ENCODE measurements at places on chromosomes 12 and 14.

DNA sequence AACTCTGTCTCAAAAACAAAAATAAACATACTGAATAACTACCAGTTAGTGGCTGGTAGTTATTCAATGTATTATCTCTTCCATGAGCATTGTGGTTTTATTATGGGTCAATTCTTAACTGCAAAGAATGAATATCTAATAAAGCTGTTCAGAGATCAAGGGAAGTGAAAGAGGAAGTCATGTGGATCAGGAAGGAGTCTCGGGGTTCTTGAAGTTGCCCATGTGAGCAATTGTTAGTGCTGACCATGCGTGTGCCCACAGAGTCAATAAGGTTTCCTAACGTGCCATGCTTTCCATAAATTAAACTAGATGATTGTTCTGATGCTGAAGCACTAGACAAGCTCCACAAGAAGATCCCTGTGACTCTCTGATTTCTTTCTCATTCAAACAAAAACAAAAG is 136.5 kb upstream of the CPSF6 start:
- no peak for DNase-seq

DNA sequence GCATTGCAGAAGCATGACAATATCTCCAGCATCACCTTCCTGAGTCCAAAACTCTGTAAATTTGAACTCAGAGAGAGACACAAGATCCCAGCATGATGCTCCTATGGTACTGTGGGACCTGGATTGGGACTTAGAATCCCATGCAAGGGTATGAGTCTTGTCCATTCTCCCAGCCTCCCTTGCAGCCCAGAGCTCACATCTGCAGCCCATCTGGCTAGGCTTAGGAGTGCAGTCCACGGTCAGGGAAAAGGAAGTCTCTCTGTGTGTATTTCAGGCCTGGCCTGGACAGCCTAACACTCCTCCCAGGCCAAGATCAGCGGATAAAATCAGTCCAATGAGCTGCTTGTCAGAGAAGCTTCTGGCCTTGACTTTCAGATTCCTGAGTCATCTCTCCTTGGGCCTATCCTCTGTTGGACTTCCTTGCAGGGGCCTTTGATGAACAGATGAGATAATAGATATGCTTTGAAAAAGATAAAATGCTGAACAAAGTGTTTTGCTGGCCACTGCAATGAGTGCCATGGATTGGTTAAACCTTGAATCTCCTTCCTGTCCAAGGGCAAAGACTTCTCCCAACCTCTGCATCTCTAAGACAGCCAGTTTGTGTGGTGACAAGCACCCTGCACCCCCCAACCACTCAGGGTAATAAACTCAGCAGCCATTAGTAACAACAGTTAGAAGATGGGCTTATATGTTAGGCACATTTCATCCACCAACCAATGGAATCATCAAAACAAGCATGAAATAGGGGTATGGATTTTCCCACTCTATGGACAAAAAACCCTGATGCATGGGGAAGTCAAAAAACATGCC is 412.8 kb upstream of the TBX3 start:
- no peak for DNase-seq

DNA sequence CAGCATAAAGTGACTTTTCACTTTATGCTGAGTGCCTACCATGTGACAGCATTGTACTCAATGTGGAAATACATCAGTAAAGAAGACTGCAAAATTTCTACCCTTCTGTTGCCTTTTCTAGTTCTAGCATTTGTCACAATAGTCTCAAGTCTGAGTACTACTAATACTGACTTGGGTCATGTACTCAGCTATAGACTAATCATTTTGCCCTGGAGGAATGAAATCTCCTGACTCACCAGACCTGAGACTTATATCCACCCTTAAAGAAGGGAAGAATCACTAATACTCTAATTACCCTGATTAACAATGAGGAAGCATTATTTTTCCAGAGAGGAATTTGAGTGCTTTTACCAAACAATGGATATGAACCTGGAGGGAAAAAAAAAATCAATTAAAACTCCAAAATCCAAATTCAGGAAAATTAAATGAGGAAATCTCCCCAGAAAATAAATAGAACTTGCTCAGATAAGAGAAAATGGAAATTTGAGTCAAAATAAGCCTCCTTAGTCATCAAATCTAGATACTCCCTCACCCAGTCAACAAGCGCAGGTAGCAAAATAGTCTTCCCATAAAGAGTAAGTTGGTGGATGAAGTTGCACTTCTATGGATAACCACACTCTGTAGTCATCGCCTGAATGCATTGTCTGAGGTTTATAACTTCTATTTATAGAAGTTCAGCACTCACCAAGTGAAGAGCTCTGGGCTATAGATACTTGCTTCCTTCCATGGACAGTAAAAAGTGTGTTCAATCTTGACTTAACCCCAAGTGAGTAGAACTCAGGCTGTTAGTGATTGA is 386.6 kb downstream of the SYT1 start:
- DNase-seq: no peak

GRCh38 chr12:53211476-53212381 is 4.7 kb upstream of the ITGB7 start:
- no peak for DNase-seq

DNA sequence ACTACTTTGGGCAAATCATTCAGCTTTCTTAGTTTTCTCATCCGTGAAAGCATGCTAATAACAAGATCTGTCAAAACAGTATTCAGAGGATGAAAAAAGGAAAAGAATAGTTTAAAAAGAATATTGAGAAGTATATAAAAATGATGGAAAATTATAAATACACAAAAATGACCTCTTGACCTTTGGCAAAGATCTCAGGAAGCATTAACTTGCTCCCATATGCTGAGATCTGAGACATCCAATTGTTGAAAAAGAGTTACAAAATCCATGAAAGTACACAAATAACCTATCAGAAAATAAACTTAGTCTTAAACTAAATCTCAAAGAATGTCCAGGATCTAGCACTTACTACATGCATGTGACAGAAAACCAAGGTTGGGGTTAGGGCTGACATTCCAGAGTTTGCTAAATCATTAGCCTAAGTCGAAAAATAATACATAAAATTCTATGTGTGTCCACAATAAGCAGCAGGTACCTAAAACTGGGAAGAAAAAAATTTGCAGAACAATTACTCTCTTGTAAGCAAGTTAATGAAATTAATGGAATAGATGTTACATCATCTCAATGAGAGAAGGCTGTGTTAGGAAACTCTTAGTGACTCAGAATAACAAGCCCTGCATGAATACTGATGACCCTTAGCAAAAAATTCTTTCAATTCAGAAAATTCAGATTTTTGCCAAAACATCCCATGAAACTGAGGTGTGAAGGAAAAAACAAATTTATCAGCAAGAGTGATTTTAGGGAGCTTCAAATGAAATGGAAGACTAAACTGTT is 3.4 kb downstream of the PAH start:
- DNase-seq: no peak

DNA sequence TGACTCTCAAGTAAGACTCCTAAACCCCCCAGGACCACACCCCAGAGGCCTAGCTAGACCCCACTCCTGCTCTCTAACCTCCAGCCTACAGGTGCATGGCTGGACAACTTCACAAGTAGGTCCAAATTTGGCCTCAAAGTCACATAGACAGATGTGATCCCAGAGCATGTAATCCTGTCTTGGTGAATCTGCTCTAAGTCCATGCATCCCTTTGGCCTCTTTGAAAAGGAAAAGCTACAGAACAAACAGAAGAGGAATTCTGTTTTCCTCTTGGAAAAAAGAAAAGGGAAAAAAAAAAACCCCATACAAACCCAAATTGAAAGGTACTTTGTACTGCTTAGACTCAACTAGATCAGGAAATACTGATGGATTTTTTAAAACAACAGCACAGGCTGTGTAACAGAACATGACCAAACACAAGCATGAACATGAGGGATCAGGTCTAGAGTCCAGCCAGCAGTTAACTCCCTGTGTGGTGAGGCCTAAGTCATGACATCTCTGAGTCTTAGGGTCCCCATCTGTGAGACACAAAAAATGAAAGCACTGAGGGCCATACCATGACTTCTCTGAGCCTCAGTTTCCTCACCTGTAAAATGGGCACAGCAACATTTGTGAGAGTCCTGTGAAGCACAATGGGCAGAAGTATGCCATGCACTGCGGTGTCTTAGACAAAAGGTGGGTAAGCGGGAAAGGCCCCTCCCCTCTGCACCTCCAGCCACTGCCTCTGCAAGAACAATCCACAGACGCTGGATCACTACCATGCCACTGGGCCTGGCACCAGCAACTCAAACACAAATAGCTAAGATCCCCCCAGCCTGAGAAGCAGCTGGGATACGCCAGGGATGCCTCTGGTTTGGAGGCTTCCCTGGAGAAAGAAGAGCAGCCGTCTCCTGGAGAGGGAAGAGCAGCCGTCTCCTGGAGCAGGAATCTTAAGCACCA is 9.9 kb downstream of the PITPNM2 start:
- no peak for DNase-seq

- no peak for DNase-seq
Measured at GRCh38 chr12:89160716-89161123, 191.6 kb downstream of the DUSP6 start.

DNA sequence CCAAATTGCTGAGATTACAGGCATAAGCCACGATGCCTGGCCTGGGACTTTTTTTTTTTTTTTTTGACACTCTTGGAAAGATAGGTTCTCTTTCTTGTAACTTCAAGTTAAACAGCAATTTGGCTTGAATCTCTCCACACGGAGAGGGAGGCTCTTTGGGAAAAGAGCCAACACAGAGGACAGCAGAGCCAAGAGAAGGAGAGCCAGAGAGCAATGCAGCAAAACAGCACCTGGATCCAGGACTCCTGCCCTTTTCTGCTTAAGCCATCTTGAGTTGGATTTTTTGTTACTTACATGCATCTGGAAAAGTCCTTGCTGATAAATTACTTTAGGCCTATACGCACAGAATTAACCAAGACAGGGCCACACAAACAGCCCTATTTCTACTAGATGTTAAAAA is 176.8 kb downstream of the APAF1 start:
- no peak for DNase-seq

- DNase-seq: no peak
Measured at GRCh38 chr14:48384821-48385220, 709.4 kb upstream of the MDGA2 start.

- DNase-seq: no peak
Measured at GRCh38 chr14:50344116-50344775, 32.1 kb downstream of the DMAC2L start.

- DNase-seq: no peak
Measured at GRCh38 chr14:94074534-94074933, 6.5 kb downstream of the DDX24 start.

- DNase-seq: no peak
Measured at GRCh38 chr14:106044515-106044914, 518.1 kb downstream of the TMEM121 start.

GRCh38 chr14:68713782-68714181 is 79.1 kb downstream of the ZFP36L1 start:
- DNase-seq: no peak

DNA sequence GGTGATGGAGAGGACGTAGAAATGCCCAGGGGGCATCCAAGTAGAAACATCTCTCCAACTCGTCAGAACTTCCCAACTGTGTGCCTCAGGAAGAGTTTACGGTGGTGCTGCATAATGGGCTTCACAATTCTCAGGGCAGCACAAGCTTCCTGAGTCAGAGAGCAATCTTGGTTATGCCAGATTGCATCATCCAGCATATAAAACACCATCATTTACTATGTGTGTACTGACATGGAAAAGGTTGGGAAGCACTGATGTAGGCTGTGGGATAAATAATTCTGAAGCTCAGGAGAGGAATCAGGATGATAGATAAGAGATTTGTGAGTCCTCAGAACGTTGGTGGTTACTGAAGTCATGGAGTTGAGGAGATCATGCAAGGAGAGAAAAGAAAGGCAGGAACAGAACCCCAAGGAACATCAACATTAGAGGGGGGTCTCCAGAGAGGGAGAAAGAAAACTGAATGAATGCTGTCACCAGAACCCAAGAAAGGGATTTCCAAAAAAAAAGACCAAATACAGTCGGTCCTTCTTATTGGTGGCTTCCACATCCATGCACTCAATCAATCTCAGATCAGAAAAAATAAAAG is 4.7 kb upstream of the NCKAP5L start:
- DNase-seq: no peak

GRCh38 chr14:93970585-93970964 is 5.8 kb downstream of the ASB2 start:
- DNase-seq: no peak

GRCh38 chr12:2099595-2099994 is 46.8 kb downstream of the CACNA1C start:
- DNase-seq: no peak

GRCh38 chr12:96571101-96571862 is 81.9 kb downstream of the CFAP54 start:
- DNase-seq: no peak

DNA sequence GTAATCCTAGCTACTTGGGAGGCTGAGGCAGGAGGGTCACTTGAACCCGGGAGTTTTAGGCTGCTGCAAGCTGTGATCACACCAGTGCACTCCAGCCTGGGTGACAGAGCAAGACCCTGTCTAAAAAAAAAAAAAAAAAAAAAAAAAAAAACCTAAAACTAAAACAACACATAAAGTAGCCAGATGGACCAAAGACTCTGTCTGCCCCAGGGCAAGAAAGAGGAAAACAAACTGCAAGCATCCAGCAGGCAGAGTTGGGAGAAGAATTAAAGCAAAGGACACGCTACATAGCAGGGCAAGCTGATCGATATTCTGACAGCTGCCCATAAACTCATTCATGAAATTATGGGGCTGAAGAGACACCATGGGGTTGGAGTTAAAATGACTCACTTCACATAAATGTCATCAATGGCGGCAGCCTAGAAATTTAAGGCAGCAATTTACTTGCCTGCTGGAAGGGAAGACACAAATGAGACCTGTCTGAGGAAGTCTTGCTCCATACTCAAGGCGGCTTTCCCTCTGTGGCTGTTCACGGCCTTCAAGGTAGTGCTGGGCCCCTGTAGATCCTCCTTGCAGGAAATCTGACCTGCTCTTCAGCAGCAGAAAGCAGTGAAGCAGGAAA is 259.1 kb upstream of the FKBP4 start:
- DNase-seq: no peak

DNA sequence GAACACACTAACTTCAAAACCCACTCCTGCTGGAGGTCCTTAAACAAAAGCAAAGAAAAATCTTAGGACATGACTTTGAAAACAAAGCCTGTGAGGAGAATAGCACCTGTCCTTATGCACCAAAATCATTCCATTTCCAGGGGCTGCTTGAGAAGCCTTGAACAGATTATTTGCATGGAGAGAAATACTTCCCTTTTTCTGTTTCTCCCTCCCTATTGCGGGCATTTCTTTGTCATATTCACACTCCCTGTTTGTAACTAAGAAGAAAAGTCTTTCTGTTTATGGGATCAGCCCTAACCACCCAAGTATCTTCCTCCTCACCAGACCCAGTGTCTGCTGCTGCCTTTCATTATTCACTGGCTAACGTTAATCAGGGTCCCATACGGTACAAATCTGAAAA is 218.8 kb downstream of the DPF3 start:
- DNase-seq: no peak

DNA sequence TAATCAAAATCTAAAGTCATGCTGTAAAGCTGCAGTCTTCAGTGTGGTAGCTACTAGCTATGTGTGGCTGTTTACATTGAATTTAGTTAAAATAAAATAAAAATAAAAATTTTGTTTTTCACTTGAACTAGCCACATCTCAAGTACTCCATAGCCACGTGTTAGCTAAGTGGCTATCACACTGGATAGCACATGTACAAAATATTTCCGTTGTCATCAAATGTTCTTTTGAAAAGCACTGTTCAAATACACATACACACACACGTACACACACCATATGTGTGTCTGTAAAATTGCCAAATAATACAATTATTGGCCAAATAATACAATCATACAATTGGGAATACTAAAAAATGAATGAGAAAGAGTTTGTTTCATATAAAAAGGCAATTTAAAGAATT is 778.2 kb upstream of the FLRT2 start:
- no peak for DNase-seq
